Lower leg skin (tissue), 4 donors: ENCODE measurements at places on chromosomes 5 and 9. TPM values are rescaled to one million over a fixed set of nuclear protein-coding genes. Genes with fewer than 3 reads are reported as not detected.

Gene APBA1
- total RNA-seq = 4.9 TPM

Gene FOXD4L3
- not detected for total RNA-seq

Gene GABRA6
- not detected for total RNA-seq

Gene GNA14
- total RNA-seq = 0.13 TPM

Gene RAPGEF6
- total RNA-seq = 16.8 TPM
